ENCODE measurements at places on chromosomes 12 and 14.

GRCh38 chr12:68225576-68226476 lies at the start of gene IL26:
Gene IL26, minus strand, starts transcription at chr12:68225810. Its CDS starts 54 bp downstream, at chr12:68225756.
- DNase-seq: no peak

DNA sequence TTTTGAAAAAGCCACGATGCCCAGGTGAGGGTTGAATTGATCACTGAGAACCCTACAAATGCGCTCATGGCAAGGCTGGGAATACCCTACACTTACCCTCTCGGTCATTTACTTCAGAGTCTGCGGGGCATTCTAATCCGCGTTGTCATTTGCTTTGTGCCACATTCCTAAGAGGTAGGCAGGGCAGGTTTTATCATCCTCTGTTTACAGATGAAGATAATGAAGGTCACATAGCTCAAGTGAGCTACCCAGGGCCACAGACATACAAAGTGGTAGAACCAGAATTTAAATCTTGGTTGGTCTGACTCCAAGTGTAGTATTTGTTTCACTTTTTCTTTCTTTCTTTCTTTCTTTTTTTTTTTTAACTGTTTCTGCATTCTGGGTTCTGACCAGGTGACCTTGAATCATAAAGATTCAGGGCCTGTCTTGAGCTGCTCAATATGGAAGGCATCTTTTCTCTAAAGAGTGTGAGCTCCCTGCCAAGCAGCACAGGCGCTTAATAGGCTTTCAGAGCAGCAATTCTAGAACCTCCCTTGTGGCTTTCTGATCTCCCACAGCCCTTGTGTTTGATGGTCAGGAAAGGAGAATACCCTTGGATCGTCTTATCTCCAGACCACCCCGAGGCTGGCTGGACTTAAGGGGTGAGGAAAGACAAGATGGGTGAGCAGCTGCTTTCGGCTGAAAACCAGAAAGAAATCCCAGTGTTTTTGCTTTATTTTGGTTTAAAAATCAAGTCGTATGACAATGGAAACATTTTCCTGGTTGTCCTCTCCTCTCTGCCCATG lies 662 bp upstream of the BATF start:
- DNase-seq: no peak

- DNase-seq: no peak
These were observed 275.6 kb downstream of the AACS start for GRCh38 chr12:125340791-125341190.

DNA sequence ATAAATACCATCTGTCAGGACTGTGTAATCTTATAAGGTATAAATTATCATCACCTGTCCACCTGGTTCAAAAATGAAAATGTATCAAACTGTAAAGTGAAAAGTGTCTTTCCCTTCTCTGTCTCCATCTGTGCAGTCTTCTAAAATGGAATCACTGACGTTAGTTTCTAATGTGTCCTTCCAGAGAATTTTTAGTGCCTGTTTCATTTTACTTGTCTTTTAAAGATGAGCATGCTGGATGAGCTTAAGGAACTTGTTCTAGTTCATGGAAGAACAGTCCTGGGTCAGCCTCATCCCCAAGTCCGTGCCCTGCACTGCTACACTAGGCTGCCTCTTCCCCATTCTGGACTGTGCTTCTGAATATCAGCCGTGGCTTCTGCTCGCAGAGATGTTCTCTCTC lies 5.4 kb upstream of the NT5DC3 start:
- no peak for DNase-seq

GRCh38 chr14:91372671-91373495 lies 44.7 kb downstream of the CCDC88C start:
- DNase-seq: no peak
